ENCODE measurements at places on chromosomes 16 and 17.

GRCh38 chr17:10048629-10049350 lies 143.7 kb upstream of the RCVRN start:
- no peak for DNase-seq

DNA sequence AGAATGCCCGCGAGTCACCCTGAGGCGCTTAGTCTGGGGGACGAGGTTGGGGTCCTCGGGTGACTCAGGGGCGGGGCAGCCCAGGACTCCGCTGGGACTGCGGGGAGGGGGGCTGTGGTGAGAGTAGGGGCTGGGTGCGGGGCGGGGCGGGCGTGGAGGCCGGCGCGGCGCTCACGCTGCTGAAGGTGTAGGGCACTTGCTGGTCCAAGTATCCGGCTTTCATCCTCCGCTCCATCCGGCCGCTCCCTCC lies 832 bp downstream of the ETV4 start:
- no peak for DNase-seq

GRCh38 chr17:45388604-45389325 lies 43.9 kb downstream of the ARHGAP27 start:
- no peak for DNase-seq

DNA sequence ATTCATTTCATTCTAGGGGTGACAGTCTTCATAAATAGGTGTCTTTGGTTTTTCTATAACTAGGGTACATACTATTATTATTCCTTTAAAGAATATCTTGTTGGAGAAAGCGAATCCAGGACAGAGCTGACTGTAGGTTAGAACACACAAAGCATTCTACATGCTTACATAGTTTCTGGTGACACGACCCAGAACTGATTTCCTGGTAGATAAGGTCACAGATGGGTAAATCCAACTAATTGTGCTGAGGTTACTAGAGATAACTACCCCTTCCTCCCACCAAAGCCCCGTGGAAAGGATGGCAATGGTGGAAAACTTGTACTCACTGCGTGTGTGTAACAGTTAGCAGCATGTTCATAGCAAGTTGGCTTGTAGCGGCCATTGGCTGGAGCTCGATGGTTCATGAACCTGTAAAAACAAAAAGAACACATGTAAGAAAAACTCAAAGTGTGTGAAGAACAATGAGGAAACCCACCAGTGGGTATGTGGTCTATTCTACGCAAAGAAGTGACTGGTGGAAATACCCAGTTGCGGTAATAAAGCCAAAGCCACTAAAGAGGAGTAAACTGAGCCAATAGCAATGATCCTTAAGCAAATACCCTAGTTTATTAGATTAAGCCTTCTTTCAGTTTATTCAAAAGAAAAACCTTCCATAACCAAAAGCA lies 7.7 kb downstream of the MMD start:
- no peak for DNase-seq

DNA sequence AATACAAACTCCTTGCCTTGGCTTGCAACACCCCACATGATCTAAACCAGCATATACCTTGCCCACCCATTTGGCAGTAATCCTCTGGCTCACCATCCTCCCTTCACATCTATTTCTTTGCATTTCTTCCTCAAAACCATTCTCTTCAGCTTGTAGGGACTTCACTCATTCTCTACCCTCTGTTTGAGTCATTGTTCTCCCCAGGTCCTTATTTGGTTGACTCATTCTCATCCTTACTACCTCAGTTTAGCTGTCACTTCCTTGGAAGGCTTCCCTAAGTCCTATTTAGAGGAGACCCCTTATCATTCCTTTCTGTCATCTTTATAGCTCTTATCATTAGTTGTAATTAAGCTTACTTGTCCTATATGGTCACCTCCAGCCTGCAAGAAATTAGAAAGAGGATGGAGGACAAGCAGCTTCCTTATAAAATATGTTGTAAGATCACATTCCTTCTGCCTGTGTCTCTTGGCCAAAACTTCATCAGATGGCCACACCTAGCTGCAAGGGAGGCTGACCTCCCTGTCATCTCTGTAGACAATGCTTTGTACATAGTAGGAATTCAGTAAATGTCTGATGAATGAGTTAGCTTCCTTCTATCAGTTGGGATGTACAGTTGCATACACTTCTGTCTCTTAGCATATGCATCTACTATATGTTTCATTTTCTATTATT lies 1.7 kb downstream of the TTC19 start:
- no peak for DNase-seq

GRCh38 chr16:4846503-4846900 lies 586 bp downstream of the GLYR1 start:
- DNase-seq, result no peak

DNA sequence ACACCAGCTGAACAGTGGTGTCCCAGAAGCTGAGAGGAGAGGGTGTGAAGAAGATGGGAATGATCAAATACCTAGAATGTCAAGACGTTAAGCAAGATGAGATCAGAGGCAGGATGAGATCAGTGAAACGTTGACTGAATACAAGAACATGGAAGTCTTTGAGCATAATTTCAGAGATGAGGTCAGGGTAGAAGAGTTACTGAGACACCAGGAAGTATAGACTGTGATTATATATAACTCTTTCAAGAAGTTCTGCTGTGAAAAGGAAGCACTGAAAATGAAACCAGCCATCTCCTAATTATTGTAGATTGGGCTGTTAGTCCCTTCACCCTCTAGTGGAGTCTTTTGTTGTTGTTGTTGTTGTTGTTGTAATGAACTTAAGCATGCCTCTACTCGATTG lies 9.1 kb downstream of the SHCBP1 start:
- DNase-seq, result no peak

- DNase-seq, result no peak
Observed at GRCh38 chr16:7964167-7964566, 626.1 kb downstream of the TMEM114 start.

GRCh38 chr17:10357768-10358167 lies 15.0 kb downstream of the MYH13 start:
- no peak for DNase-seq

GRCh38 chr16:62194828-62195227 lies 158.6 kb upstream of the CDH8 start:
- DNase-seq, result no peak

DNA sequence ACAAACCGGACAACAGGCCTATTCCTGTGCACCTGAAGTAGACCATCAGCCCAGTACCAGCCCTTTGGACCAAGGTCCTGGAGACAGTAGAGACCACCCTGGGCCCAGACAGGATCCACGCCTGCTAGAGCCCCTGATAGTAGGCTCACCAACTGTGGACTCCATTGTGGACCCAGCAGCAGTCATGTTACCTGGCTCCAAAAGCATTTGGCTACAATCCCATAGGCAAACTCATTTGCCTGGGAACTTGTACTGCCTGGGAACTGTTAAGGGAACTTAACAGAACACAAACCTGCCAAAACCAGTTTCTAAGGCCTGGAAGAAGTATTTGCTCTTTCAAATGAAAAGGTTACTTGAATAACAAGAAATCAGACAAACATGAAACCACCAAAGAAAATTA lies 10.0 kb upstream of the ACSM1 start:
- no peak for DNase-seq

DNA sequence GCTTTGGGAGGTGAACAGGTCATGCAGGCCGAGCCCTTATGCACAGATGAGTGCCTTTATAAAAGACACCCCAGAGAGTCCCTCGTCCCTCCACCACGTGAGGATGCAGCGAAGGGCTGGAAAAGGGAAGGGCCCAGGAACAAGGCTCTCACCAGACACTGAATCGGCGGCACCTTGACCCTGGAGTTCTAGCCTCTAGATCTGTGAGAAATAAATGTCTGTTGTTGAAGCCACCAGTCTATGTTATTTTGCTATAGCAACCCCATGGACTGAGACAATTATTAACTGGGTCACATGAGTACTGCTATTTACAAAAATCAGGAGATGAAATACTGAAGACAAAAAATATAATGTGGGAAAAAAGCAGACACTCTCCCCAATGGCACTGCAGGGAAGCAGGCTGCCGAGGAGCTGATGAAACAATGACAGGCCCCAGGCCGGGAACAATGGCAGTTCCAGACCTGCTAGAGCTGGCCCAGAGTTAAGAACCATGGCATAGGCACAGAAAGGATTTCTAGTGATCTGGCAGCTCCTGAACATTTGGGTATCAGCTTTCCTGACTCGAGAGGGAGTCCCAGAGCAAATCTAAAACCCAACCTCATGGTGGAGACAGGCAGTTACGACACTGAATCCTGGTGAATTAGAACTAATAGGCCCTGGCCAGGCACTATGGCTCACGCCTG lies 17.8 kb upstream of the GGA2 start:
- DNase-seq, result no peak

DNA sequence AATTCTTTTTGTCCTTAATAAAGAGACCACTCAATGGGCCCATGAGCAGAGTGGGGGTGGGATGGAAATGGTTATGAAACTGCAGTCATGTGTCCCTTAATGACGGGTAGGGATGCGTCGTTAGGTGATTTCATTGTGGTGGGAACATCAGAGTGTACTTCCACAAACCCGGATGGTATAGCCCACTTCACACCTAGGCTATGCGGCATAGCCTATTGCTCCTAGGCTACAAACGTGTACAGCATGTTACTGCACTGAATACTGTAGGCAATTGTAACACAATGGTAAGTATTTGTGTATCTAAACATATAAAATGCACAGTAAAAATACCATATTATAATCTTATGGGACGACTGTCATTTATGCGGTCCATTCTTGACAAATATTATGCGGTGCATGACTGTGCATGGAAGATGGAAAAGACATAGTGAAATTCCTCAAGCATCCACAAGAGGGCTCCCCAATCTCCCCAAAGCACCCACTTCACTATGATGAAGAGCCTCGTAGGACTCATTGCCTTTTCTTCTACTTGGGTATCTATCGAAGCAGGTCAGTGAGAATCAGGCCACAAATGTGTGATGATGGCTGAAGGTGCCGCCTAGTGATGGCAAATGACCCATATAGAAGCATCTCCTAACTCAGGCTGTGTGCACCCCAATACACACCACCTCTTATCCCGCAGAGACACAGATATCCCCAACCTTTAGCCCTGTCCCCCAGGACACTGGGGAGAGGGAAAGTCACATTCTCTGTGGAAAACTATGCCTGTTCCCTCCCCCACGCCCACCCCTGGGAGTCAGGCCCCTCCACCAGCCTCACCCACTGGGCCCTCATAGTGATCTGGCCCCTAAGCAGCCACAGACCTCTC lies 43.5 kb downstream of the TBX21 start:
- peak; percentile 27 for DNase-seq

DNA sequence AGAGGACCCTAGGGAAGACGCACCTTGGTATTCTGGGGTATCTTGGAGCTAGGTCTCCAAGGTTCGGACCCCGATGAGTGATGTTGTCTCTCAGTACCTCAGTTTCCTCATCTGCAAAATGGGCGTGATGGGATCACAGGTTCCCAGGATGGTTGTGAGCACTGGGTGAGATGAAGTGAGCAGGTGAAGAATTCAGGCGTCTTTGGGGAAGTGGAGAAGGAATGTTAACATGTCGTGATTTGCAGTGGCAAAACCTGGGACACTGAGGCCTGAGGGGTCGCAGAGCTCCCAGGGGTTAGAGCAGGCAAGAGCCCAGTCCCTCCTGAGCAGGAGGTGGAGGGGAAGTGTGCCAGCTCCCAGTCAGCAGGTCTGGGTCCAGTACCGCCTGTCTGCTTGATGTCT lies 215.1 kb upstream of the GSE1 start:
- no peak for DNase-seq

DNA sequence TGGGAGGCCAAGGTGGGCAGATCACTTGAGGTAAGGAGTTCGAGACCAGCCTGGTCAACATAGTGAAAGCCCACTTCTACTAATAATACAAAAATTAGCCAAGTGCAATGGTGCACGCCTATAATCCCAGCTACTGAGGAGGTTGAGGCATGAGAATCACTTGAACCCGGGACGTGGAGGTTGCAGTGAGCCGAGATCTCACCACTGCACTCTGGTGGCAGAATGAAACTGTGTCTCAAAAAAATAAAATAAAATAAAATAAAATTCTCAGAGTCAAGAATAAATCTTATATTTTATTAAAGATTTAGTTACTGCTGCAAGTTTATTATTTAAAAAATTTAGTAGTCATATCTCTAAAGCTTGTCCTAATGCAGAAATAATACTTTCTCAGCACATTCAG lies 29.7 kb downstream of the ARL4D start:
- DNase-seq, result no peak

GRCh38 chr16:86901483-86901882 lies 323.1 kb downstream of the FOXL1 start:
- no peak for DNase-seq

DNA sequence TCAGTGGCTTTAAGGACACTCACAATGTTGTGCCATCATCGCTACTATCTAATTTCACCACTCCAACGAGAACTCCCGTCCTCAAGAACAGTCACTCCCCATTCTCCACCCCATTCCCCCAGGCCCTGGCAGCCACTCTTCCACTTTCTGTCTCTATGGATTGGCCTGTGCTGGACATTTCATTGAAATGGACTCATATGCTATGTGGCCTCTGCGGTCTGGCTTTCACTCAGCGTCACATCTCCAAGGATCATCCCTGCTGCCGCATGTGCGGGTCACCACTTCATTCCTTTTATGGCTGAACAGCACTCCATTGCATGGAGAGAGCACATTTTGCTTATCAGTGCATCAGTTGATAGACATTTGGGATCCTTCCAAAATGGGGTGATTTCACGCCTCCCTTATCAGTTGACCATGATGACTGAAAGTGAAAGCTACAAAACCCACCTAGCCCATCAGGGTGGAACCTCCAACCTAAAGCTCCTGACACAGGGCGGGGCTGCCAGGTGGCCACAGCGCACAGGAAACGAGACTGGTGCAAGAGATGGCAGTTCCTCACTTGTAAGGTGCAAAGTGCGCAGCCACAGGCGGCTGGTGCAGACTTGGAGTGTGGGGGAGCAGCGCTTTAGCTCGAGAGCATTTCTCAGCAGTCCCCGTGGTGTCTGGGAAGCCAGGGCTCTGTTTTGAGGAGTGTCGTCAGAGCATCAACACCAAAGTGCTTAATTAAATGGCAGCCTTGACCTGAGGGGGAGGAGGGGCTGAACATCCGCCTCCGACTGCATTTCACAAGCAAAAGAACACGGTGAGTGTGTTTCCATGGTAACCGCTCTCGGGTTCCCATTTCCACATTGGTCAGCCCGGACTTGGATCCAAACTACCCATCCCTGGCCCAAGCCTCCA lies 23.8 kb downstream of the COTL1 start:
- DNase-seq, result peak; percentile 66

- no peak for DNase-seq
Observed at GRCh38 chr17:79530361-79531105, 80.3 kb downstream of the RBFOX3 start.

DNA sequence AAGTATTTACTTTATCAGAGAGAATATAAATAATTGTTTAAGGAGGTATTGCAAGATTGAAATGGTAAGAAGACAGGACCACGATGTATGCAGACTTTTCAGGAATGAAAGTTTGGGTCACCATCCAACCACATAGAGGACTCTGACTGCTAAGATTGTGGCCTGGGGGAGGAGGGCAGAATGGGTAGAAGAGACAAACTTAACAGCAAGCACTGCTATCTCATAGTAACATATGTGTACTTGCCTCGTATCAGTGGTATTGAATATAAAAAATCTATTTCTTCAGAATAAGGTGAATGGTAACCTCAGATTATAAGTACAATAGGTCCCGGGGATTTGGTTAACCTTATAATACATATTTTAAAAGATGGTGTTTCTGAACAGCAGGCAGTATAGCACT lies 5.8 kb downstream of the KRT10 start:
- no peak for DNase-seq
